Activated CD8-positive, alpha-beta T cell treated with anti-CD3 and anti-CD28 coated beads, Interleukin-2, amount 10 ng/mL, durations not matched to agents 7 days and 5 days (primary cell): ENCODE measurements at places on chromosomes 11 and 22. TPM values are rescaled to one million over a fixed set of nuclear protein-coding genes. Genes with fewer than 3 reads are reported as not detected.

VWCE gene
- 3.3 TPM for total RNA-seq

PDGFB gene
- total RNA-seq, result 0.18 TPM

OR2AT4 gene
- not detected for total RNA-seq

MUC15 gene
- not detected for total RNA-seq

NFAM1 gene
- 0.05 TPM for total RNA-seq

STX5 gene
- total RNA-seq, result 30.4 TPM

DNA sequence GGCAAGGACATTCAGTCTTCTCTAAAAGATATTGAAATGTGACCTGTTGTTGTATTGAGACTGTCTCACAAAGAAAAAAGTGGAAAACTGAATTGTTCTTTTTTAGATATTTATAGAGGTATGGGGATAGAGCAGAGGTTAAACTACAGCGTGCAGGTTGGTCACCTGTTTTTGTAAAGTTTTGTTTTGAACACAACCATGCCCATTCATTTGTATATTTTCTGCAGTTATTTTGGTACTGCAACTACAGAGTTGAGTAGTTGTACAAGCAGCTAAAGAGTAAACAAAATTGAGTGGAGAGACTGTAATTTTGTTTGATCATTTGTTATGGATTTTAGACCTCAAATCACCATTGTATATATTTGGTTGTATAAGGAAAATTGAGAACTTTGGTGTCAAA is 11.3 kb downstream of the EED start:
- DNase-seq, result no peak
- H3K27me3 ChIP-seq, result no peaks in the 10 kb centered on the region
- H3K4me3 ChIP-seq, result no peak overlapping the region
- H3K36me3 ChIP-seq, result peaks cover 51% of the 10 kb centered on the region
- H3K4me1 ChIP-seq, result peaks cover 20% of the 10 kb centered on the region

GRCh38 chr11:68632802-68633201 is 51.5 kb upstream of the GAL start:
- H3K27me3 ChIP-seq, result peaks cover 13% of the 10 kb centered on the region
- H3K36me3 ChIP-seq, result no peaks in the 10 kb centered on the region
- no peaks in the 10 kb centered on the region for H3K4me1 ChIP-seq
- H3K27ac ChIP-seq, result no peak overlapping the region
- H3K4me3 ChIP-seq, result no peak overlapping the region

- H3K27me3 ChIP-seq, result no peaks in the 10 kb centered on the region
- no peak overlapping the region for H3K27ac ChIP-seq
- H3K4me3 ChIP-seq, result no peak overlapping the region
- no peaks in the 10 kb centered on the region for H3K36me3 ChIP-seq
These were observed 1221.0 kb downstream of the JRKL start for GRCh38 chr11:97610854-97611253.

DNA sequence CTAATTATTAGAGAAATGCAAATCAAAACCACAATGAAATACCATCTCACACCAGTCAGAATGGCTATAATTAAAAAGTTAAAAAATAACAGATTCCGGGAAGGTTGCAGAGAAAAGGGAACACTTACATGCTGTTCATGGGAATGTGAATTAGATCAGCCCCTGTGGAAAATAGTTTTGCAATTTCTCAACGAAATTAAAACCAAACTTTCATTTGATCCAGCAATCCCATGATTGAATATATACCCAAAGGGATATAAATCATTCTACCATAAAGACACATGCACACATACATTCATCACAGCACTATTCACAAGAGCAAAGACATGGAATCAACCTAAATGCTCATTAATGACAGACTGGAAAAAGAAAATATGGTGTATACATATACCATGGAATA is 32.5 kb downstream of the NOX4 start:
- H3K4me1 ChIP-seq, result no peaks in the 10 kb centered on the region
- no peak overlapping the region for H3K4me3 ChIP-seq
- no peak for DNase-seq
- H3K27me3 ChIP-seq, result no peaks in the 10 kb centered on the region

DNA sequence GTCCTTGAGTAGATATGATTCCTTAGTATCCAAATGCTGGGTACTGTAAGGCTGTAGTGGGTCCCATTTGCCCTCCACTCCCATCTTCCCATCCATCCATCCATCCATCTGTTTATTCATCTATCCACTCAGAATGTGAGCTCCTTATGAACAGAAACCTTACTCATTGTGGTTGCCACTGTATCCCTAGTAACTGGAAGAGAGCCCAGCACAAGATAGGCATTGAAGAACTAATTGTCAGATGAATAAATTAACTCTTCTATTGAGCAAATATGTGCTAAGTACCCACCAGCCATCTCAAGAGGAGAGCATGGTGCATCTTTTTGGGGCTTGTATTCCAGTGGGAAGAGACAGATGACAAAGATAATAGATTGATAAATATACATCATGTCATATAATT is 86.4 kb upstream of the SEZ6L start:
- H3K27me3 ChIP-seq, result no peaks in the 10 kb centered on the region
- H3K4me3 ChIP-seq, result no peak overlapping the region
- H3K4me1 ChIP-seq, result no peaks in the 10 kb centered on the region
- DNase-seq, result no peak
- H3K36me3 ChIP-seq, result no peaks in the 10 kb centered on the region

GRCh38 chr11:127136438-127136837 is 135.9 kb upstream of the KIRREL3 start:
- H3K27ac ChIP-seq, result no peak overlapping the region
- H3K4me3 ChIP-seq, result no peak overlapping the region
- no peak for DNase-seq
- no peaks in the 10 kb centered on the region for H3K27me3 ChIP-seq

- H3K4me1 ChIP-seq, result peaks cover 14% of the 10 kb centered on the region
- H3K27ac ChIP-seq, result no peak overlapping the region
- H3K27me3 ChIP-seq, result no peaks in the 10 kb centered on the region
- DNase-seq, result no peak
These were observed 15.4 kb downstream of the CARS1 start for GRCh38 chr11:3041699-3042441.

- H3K27me3 ChIP-seq, result no peaks in the 10 kb centered on the region
- H3K4me3 ChIP-seq, result no peak overlapping the region
- DNase-seq, result no peak
- H3K27ac ChIP-seq, result no peak overlapping the region
- H3K36me3 ChIP-seq, result no peaks in the 10 kb centered on the region
- no peaks in the 10 kb centered on the region for H3K4me1 ChIP-seq
These were observed 218.2 kb upstream of the CCDC179 start for GRCh38 chr11:23078289-23078971.

GRCh38 chr22:35393116-35394010 is 6.6 kb upstream of the MCM5 start:
- no peak overlapping the region for H3K27ac ChIP-seq
- no peaks in the 10 kb centered on the region for H3K36me3 ChIP-seq
- H3K27me3 ChIP-seq, result peaks cover 3% of the 10 kb centered on the region
- no peak overlapping the region for H3K4me3 ChIP-seq
- DNase-seq, result no peak

GRCh38 chr22:39351689-39352214 is 2.0 kb downstream of the SYNGR1 start:
- H3K27ac ChIP-seq, result no peak overlapping the region
- no peaks in the 10 kb centered on the region for H3K36me3 ChIP-seq
- H3K4me1 ChIP-seq, result peaks cover 12% of the 10 kb centered on the region
- no peak overlapping the region for H3K4me3 ChIP-seq
- no peak for DNase-seq

DNA sequence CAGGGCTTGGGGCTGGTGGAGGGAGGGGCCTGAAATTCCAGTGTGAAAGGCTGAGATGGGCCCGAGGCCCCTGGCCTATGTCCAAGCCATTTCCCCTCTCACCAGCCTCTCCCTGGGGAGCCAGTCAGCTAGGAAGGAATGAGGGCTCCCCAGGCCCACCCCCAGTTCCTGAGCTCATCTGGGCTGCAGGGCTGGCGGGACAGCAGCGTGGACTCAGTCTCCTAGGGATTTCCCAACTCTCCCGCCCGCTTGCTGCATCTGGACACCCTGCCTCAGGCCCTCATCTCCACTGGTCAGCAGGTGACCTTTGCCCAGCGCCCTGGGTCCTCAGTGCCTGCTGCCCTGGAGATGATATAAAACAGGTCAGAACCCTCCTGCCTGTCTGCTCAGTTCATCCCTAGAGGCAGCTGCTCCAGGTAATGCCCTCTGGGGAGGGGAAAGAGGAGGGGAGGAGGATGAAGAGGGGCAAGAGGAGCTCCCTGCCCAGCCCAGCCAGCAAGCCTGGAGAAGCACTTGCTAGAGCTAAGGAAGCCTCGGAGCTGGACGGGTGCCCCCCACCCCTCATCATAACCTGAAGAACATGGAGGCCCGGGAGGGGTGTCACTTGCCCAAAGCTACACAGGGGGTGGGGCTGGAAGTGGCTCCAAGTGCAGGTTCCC is at the start of gene APOC3:
Gene APOC3, plus strand, starts transcription at position 383 of the 659 bp plus-strand sequence. CDS start 676 bp downstream, outside the sequence.
- DNase-seq, result no peak
- H3K4me1 ChIP-seq, result peaks cover under 1% of the 10 kb centered on the region
- no peak within 1 kb of the TSS for H3K4me3 ChIP-seq

- no peaks in the 10 kb centered on the region for H3K27me3 ChIP-seq
- H3K4me1 ChIP-seq, result peaks cover 55% of the 10 kb centered on the region
- H3K36me3 ChIP-seq, result peaks cover 51% of the 10 kb centered on the region
- H3K27ac ChIP-seq, result no peak overlapping the region
These were observed 11.1 kb downstream of the NUMA1 start for GRCh38 chr11:72069200-72069599.

- H3K27me3 ChIP-seq, result peaks cover 2% of the 10 kb centered on the region
- no peak for DNase-seq
- H3K4me3 ChIP-seq, result no peak overlapping the region
- no peaks in the 10 kb centered on the region for H3K36me3 ChIP-seq
These were observed 1430.0 kb downstream of the BRD1 start for GRCh38 chr22:48397531-48398180.

DNA sequence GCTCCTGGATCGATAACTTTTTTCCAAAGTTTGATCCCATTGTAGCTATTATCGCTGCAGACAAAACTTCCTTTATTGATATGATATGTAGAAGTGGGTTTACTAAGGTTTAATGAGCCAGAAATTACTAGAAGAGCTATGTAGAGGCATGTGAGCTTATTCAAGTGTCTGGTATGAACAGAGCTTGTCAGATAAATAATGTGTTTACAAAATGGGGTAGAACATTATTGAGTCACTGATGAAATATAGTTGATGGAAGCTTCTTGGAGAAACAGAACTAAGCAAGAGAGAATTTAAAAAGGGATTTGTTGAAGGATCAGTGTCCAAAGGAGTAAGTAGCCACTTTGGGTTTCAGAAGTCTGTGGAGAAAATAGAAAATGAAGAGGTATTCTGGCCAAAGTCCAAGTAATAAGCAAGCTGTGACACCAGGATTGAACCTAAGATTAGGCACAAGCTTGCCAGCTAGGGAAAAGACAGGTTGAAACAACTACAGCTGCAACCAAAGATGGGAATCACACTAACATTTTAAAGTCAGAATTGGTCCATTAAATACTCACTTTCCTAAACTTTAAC is 104.3 kb downstream of the MAML2 start:
- no peak overlapping the region for H3K4me3 ChIP-seq
- H3K27me3 ChIP-seq, result no peaks in the 10 kb centered on the region
- DNase-seq, result no peak
- peaks cover 43% of the 10 kb centered on the region for H3K4me1 ChIP-seq
- no peak overlapping the region for H3K27ac ChIP-seq
- H3K36me3 ChIP-seq, result peaks cover 11% of the 10 kb centered on the region

- H3K27ac ChIP-seq, result no peak overlapping the region
- no peaks in the 10 kb centered on the region for H3K4me1 ChIP-seq
- H3K36me3 ChIP-seq, result no peaks in the 10 kb centered on the region
- no peak overlapping the region for H3K4me3 ChIP-seq
- DNase-seq, result no peak
These were observed 41.3 kb downstream of the ALX4 start for GRCh38 chr11:44268614-44269080.

- H3K27ac ChIP-seq, result no peak overlapping the region
- H3K36me3 ChIP-seq, result no peaks in the 10 kb centered on the region
- no peak overlapping the region for H3K4me3 ChIP-seq
These were observed 225.6 kb upstream of the E2F8 start for GRCh38 chr11:19466314-19466713.
